ENCODE measurements at places on chromosomes 6 and 20.

GRCh38 chr6:74128536-74128935 lies 432.5 kb downstream of the CD109 start:
- no peak for DNase-seq

- DNase-seq: peak; percentile 58
Observed at GRCh38 chr6:27312146-27312949, at the start of gene POM121L2. POM121L2 (minus strand) TSS chr6:27312273; CDS start chr6:27312170, 103 bp downstream.

DNA sequence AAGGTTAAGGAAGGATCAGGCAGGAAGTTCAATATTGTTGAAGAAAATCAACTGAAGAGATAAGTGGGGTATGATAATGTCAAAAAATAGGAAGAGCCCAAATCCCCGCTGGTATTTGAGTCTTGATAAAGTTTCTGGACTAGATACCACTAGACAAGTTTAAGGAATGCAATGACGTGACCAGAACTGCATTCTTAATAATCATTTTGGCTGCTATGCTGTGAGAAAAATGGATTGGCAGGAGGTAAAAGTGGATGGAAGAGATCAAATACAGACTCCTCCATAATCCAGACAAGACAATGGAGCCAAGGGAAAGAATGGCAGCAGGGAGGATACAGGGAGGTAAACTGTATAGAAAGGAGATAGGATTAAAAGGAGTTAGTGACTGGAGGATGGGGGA lies 128.2 kb downstream of the COL12A1 start:
- no peak for DNase-seq

DNA sequence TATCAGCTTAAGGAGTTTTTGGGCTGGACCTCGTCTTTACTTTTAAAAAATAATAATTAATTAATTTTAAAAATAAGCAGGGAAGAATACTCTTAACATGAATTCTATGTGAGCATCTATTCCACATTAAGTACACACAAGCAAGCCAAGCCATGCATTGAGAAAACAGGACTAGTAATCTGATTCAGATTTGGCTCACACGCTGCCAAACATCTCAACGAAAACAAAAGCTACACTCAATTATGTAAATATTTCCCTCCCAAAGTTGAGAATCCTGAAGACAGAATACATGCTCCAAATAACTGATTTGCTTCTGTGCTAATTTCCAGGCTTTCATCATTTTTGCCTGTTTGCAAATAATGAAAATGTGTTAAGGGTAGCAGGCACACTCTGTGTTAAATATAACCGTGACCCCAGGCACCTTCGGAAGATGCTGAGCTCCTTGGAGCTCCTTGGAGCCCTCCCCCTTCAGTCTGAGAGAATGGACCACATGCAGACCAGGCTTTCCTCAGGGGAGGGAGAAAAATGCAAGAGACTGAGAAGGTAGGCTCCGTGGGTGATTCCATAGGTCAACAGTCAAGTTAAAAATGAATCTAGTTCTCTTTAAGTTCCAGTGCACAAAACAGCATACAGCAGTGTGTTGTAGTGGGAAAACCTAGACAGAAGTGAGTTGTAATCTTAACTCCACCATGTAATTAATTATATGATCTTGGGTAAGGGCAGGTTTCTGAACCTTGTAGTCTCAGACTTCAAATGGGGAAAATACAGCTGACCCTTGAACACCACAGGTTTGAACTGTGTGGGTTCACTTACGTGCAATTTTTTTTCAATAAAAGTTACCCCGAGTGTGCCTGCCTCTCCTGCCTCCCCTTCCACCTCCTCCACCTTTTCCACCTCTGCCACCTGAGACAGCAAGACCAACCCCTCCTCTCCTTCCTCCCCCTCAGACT lies 161.3 kb upstream of the RREB1 start:
- no peak for DNase-seq

DNA sequence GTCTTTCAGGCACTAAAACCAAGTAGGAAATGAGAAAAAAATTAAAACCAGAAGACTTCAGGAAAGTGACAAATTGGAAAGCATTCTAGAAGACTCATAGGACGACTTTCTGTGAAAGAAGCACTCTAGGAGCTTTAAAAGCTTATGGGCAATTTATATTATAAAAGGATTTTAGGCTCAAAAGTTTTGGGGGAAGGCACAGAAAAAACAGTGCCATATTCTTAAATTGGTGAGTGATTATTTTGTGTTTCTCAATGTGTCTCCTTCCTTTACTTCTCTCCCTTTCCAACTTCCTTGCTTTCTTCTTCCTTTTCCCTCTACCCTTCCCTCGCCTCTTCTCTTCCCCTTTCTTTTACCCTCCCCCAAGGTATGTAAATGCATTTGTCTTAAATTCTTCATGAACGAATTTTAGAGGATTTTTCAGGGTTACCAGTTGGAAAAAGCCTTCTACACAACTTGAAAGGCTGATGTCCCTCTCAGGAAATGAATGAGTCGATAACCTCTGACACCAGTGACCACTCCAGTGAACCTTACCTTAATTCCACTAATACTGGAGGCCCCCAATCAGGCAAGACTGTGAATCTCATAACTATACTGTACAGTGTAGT lies 2.6 kb upstream of the LIN28B start:
- no peak for DNase-seq

- no peak for DNase-seq
Observed at GRCh38 chr6:126202707-126203106, 137.2 kb upstream of the CENPW start.

GRCh38 chr20:62989201-62989601 lies 17.6 kb downstream of the BHLHE23 start:
- DNase-seq: peak; percentile 36

- DNase-seq: no peak
Observed at GRCh38 chr20:5820738-5821137, 70.5 kb downstream of the SHLD1 start.

GRCh38 chr6:142805042-142805441 lies 139.9 kb downstream of the HIVEP2 start:
- DNase-seq: no peak

DNA sequence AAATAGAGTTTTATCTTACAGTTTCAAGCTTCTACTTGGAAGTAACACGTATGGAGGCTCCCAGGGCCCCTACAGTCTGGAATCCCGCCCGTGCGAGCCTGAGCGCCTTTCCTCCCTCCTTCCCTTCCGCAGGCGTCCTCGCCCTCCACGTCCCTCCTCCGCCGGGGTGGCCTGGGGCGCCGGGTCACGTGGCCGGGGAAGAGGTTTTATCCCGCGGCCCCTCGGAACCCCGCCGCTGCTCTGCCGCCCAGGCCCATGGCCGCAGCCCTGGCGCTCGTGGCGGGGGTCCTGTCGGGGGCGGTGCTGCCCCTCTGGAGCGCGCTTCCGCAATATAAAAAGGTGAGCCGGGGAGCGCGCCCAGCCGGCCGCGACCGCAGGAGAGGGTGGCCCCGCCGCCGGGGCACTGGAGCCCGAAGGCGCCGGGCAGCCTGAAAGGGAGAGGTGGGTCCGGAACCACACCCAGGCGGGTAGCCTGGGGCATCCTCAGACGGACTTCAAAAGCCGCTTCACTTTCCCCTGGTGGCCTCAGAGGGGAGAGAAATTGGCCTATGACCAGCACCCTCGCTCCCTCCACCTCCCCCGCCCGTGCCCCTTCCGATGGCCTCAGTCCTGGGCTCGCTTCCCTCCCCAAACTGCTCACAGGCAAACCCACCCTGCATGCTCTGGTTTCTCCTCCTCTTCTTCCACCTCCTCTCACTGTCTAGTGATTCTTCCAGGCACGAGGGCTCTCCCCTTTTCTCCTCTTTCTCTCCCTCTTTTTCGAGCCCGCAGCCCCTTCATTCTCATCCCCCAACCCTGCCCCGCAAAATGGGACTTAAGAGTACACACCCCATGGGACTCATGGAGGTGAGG lies at the start of gene CLPSL2:
CLPSL2 (plus strand) TSS at position 235 of the 852 bp plus-strand sequence; CDS start at position 256, 21 bp downstream.
- no peak for DNase-seq

DNA sequence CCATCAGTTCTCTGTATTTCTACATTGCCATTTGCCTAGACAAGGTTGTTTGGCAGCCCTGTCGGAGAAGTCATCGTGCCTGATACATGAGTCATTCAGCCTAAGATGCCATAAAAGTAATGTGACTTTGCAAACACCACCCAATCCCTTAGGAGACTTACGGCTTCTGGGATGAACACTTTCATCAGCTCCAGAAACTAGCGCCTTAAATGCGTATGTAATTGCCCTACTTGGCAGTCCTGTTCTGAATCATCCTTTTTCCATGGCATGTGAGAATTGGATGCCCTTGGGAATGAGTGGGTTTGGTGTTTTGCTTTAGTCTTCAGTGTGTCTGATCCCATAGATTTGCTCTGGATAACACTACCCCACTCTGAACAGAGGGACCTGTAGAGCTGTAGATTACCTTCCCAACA lies 158.5 kb downstream of the SASH1 start:
- DNase-seq: no peak

DNA sequence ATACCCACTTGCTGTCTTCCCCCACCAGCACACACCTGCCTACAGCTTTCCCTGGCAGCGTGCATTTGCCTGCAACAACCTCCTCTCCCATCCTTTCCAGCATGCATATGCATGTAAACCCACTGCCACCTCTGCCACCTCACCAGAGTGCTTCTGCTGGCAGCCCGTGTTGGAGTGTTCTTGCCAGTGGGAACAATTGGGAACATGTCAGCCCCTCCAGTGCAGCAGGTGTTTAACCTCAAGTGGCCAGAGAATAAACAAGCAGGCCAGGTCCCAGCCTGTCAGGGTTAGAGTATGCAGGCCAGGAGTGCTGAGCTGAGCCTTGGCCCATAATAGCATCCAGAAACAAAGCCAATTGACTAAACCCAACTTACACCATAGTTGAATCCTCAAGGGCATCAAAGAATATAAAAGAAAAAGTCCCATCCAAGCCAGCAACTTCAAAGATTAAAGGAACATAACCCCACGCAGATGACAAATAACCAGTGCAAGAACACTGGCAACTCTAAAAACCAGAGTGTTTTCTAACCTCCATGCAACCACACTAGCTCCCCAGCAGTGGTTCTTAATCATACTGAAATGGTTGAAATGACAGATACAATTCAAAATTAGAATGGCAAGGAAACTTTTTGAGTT lies 1212.1 kb upstream of the CITED2 start:
- no peak for DNase-seq

DNA sequence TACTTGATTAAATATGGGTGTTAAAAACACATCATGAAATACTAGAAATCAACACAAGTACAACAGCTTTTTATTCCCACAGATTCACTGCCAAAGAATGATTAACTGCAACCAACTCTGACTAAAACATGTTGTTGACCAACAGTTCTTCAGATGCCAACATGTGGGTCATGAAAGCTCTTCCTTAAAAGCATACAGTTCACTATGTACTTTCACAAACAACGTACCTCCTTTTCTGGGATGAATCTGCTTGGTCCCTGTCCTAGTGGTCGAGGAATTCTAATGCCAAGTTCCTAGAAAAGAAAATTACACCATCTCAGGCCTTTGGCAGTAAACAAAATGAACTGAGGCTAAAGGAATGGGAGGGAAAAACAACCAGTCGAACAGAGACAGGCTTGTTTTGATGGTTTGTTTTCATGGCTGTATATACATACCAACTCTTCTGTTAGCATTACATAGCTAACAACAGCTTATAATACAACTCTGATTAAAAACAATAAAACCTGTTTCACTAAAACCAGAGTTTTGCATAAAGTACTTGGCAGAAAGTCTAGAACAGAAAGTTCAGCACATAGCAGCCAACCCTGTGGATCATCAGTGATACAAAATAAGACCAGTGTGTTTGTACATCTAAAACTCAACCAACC lies 92.5 kb downstream of the SESN1 start:
- DNase-seq: no peak

DNA sequence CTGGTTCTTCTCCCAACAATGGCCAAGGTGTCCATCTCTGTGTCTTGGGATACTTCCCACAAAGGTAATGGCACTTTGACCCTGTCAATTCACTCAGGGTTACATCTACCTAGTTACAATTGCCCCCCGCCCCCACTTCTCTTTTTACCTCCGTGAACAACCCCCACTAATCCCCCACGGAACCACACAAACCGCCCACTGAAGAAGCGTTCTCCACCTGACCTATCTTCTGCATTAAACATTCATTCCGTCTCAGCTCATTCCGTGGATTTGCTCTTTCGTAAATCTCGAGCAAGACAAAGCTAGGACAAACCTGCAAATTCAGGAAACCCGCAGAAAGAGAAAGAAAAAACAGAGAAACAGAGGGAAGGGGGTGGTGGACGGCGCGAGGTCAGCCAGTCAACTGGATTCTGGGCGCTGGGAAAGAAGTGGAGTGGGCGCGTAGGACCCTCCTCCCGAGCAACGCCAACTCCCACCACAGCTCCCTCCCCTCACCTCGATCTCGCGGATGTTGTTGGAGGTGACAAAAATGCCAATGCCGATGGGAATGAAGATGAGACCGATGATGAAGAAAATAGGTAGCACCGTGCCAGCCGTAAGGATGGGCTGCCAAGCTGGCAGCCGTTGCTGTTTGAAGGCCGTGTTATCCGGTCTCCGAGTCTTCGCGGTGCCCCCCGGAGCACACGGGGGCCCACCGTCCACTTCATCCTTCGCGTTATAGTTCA lies 523 bp downstream of the TMEM30A start:
- no peak for DNase-seq

GRCh38 chr6:13432526-13433184 lies 54.7 kb downstream of the GFOD1 start:
- DNase-seq: no peak

GRCh38 chr20:19519466-19519865 lies 238.6 kb upstream of the RIN2 start:
- no peak for DNase-seq

GRCh38 chr20:37699202-37699601 lies 5.4 kb downstream of the CTNNBL1 start:
- DNase-seq: no peak

GRCh38 chr6:78700991-78701390 lies 166.4 kb upstream of the IRAK1BP1 start:
- DNase-seq: no peak

DNA sequence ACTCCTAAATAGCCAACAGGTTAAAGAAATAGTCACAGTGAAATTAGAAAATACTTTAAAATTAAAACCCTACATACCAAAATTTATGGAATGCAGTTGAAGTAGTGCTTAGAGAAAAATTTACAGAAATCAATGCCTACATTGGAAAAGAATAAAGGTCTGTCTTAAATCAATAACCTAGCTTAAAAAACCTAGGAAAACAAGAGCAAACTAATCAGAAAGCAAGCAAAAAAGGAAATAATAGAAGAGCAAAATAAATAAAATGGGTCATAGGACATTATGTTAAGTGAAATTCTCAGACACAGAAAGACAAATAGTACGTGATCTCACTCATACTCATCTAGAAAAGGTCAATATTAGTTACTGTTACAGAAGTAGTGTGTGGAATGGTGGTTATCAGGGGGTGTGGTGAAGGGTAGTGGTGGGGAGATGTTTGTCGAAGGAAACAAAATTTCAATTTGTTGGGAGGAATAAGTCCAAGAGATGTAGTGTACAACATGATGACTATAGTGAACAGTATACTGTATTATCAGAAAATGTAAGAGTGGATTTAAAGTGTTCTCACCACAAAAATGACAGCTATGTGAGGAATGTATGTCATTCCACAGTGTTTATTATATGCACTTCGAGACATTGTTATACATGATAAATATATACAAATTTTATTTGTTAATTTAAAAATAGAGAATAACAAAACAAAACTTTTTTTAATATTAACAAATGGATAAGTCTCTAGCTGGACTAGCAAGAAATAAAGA lies 423.6 kb downstream of the CDH26 start:
- DNase-seq: no peak
